ENCODE measurements at places on chromosomes 6 and 20. TPM values are rescaled to one million over a fixed set of nuclear protein-coding genes. Genes with fewer than 3 reads are reported as not detected.

The PSORS1C1 gene
- total RNA-seq = 2.8 TPM

The STMN3 gene
- 11.7 TPM for total RNA-seq

The KCNQ5 gene
- 0.34 TPM for total RNA-seq

The TMEM217 gene
- 2.0 TPM for total RNA-seq

The GDAP1L1 gene
- not detected for total RNA-seq

The NKX2-2 gene
- under 0.01 TPM for total RNA-seq

The TXLNB gene
- 1.9 TPM for total RNA-seq

The BTN1A1 gene
- total RNA-seq = not detected

The FAM217A gene
- total RNA-seq = not detected

The SIRPD gene
- not detected for total RNA-seq

The KCNB1 gene
- total RNA-seq = 0.17 TPM

The TOP1 gene
- total RNA-seq = 9.3 TPM

The ZNF311 gene
- total RNA-seq = 1.6 TPM

The PPP1R3G gene
- total RNA-seq = 3.8 TPM

The KCNK16 gene
- total RNA-seq = not detected

The HM13 gene
- total RNA-seq = 46.8 TPM

The DNAH8 gene
- total RNA-seq = under 0.01 TPM

The RBM24 gene
- total RNA-seq = 0.16 TPM

The CEP57L1 gene
- 18.8 TPM for total RNA-seq

The TFAP2D gene
- total RNA-seq = not detected

The MUC22 gene
- total RNA-seq = not detected

The CABLES2 gene
- total RNA-seq = 0.47 TPM

The LTV1 gene
- 11.7 TPM for total RNA-seq

The PTCHD4 gene
- total RNA-seq = 2.3 TPM

The PTK6 gene
- 0.16 TPM for total RNA-seq

The FOXQ1 gene
- total RNA-seq = 2.2 TPM

The CTAGE9 gene
- not detected for total RNA-seq

The SNAI1 gene
- total RNA-seq = 0.47 TPM

The ELOVL2 gene
- not detected for total RNA-seq

The TFAP2A gene
- total RNA-seq = not detected

Data from bronchial smooth muscle cell (primary cell).